ENCODE measurements at places on chromosomes 2 and 18. TPM values are rescaled to one million over a fixed set of nuclear protein-coding genes. Genes with fewer than 3 reads are reported as not detected.

The FBXO48 gene
- 0.33 TPM for total RNA-seq

The MC5R gene
- not detected for total RNA-seq

The SEMA4F gene
- 4.3 TPM for total RNA-seq

The PLEKHH2 gene
- 1.8 TPM for total RNA-seq

The POTEC gene
- not detected for total RNA-seq

The MRPS5 gene
- total RNA-seq: 20.4 TPM

The CCDC121 gene
- 2.0 TPM for total RNA-seq

The VRK2 gene
- total RNA-seq: 33.4 TPM

The TUBB8B gene
- total RNA-seq: not detected

The MBD1 gene
- 67.5 TPM for total RNA-seq

The PAX3 gene
- not detected for total RNA-seq

The STK11IP gene
- total RNA-seq: 24.6 TPM

The FBXO41 gene
- 7.5 TPM for total RNA-seq

The SLC5A7 gene
- total RNA-seq: not detected

The LCT gene
- total RNA-seq: not detected

The OSBPL6 gene
- total RNA-seq: 1.6 TPM

The TXNDC2 gene
- not detected for total RNA-seq

The TMEM163 gene
- not detected for total RNA-seq

The CRACDL gene
- 0.65 TPM for total RNA-seq

The RGPD4 gene
- not detected for total RNA-seq

The EVX2 gene
- total RNA-seq: not detected

The SNED1 gene
- total RNA-seq: 0.11 TPM

The COL3A1 gene
- 6,874 TPM for total RNA-seq

The ANKRD62 gene
- total RNA-seq: not detected

The SERPINB10 gene
- total RNA-seq: not detected

The CXCR1 gene
- total RNA-seq: not detected

The IL1RN gene
- 5.1 TPM for total RNA-seq

The DRC1 gene
- total RNA-seq: not detected

The DYSF gene
- 9.8 TPM for total RNA-seq

The ZNF892 gene
- total RNA-seq: 20.7 TPM

The AMER3 gene
- total RNA-seq: not detected

The PSMD1 gene
- total RNA-seq: 96.7 TPM

The TRIM54 gene
- not detected for total RNA-seq

The CRYGC gene
- not detected for total RNA-seq

The UPP2 gene
- total RNA-seq: not detected

The VIL1 gene
- total RNA-seq: not detected

The ALPI gene
- total RNA-seq: not detected

The NT5DC4 gene
- total RNA-seq: not detected

The ECEL1 gene
- not detected for total RNA-seq

The C1GALT1C1L gene
- total RNA-seq: 1.3 TPM

The PGAP1 gene
- total RNA-seq: 5.1 TPM

The ANKRD29 gene
- total RNA-seq: 0.11 TPM

The SLC40A1 gene
- total RNA-seq: 0.79 TPM

The RAB6C gene
- 1.2 TPM for total RNA-seq

The C2orf66 gene
- total RNA-seq: 0.11 TPM

The ADRA2B gene
- total RNA-seq: 0.22 TPM

The FBXO15 gene
- 0.39 TPM for total RNA-seq

The PPIG gene
- 21.6 TPM for total RNA-seq

The ALKAL2 gene
- total RNA-seq: 2.2 TPM

The CTAGE1 gene
- 0.22 TPM for total RNA-seq

The MEIS1 gene
- total RNA-seq: 22.9 TPM

The TFPI gene
- total RNA-seq: 116 TPM

The KCNG3 gene
- total RNA-seq: not detected

The FANCL gene
- 17.8 TPM for total RNA-seq

The HOXD13 gene
- not detected for total RNA-seq

The ACMSD gene
- not detected for total RNA-seq

The CREG2 gene
- total RNA-seq: not detected

The TEKT4 gene
- total RNA-seq: not detected
